Endodermal cell (in vitro differentiated cells): ENCODE measurements at places on chromosomes 11 and 22. TPM values are rescaled to one million over a fixed set of nuclear protein-coding genes. Genes with fewer than 3 reads are reported as not detected.

The OR8B4 gene
- total RNA-seq: not detected in 3 replicates

The GRAMD1B gene
- 39.6 to 87.6 TPM (median 46.1 TPM) in 3 replicates for total RNA-seq

The PGA4 gene
- 0.49 TPM in 1 of 3 replicates, not detected in the others for total RNA-seq

The SCGB1D2 gene
- total RNA-seq: not detected in 3 replicates

The SERGEF gene
- total RNA-seq: 25.9 and 26.7 TPM in 2 replicates

DNA sequence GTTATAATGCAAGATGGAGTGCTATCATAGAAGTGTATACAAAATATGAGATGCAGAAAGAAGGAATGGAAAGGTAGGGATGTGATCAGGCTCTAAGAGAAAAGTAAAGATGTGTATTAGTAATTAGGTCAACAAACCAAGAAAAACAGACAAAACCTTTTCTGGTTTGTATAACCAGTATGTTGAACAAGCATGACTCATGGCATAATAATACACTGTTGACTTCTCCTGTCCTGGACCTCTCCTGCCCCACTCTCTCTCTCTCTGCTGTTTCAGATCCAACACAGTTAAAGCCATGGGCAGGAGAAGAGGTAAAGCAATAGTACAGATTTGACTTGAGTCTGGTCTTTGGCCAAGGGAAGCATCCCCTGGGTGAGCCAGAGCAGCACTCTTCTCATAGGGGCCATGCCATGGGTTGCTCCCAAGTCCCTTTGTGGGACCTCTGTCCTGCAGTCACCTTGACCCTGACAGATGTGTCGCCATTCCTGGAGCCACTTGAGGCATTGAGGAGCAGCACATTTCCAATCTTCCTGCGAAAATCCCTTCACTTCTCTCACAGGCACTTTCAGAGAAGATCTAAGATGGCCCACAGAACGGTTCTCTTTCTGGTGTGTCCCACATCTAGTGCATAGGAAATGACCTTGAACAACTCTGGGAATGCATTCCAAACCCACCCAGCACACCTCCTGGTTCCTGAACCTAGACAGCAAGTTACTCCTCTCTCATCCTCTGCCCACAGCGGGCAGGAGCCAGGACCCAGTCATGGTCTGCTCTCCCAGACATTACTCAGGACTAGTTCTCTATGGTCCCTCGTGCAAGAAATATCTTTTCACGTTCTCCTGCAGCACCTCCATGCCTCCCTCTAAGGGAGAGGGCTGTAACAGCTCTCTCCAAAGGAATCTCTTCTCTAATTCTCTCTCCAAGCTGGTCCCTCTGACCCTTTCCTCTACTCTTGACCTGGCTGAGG, 58.2 kb upstream of the PRSS23 start:
- no peak for DNase-seq
- H3K4me1 ChIP-seq: peaks cover 11% of the 10 kb centered on the region
- no peaks in the 10 kb centered on the region for H3K36me3 ChIP-seq
- no peaks in the 10 kb centered on the region for H3K27me3 ChIP-seq
- no peak overlapping the region for H3K4me3 ChIP-seq
- no peak overlapping the region for H3K27ac ChIP-seq

DNA sequence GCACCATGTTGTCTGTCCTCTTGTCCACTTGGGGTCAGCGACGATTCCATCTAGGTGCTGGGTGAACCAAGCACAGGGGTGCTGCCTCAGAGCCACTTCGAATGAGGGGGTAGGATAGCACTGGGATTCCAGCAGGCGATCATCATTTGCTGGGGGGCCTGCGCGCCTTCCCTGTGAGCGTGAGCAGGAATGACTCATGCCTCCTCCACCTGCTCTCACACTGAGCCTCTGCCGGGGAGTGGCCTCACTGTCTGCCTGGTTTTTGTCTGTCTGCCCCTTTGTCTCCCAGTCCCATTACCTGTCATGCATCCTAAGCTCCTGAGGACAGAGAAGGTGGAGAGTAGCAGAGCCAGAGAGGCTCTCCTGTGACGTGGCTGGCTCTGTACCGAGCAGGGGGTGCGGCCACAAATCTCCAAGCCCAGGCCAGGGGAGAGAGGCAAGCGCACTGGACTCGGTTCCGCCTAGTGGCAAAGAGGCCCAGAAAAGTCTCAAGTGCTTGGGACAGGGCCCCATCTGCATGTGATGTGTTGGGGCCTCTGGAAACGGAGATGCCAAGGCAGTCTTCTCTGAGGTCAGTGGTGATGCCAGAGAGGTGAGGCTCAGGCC, 30.8 kb downstream of the RSPH14 start:
- H3K27ac ChIP-seq: peak overlapping the region; percentile 70
- H3K4me1 ChIP-seq: no peaks in the 10 kb centered on the region
- no peak for DNase-seq
- H3K36me3 ChIP-seq: peaks cover 6% of the 10 kb centered on the region

GRCh38 chr11:103849366-103849765, 187.1 kb upstream of the DDI1 start:
- no peak overlapping the region for H3K27ac ChIP-seq
- no peaks in the 10 kb centered on the region for H3K27me3 ChIP-seq
- H3K4me3 ChIP-seq: no peak overlapping the region
- no peaks in the 10 kb centered on the region for H3K4me1 ChIP-seq
- H3K36me3 ChIP-seq: no peaks in the 10 kb centered on the region
- no peak for DNase-seq

- no peak overlapping the region for H3K27ac ChIP-seq
- H3K27me3 ChIP-seq: peaks cover 100% of the 10 kb centered on the region
- H3K4me3 ChIP-seq: no peak overlapping the region
- no peaks in the 10 kb centered on the region for H3K36me3 ChIP-seq
- DNase-seq: peak; percentile 80
Observed at GRCh38 chr22:19766511-19767426, 6.2 kb downstream of the TBX1 start.
